ENCODE measurements at places on chromosomes 5 and 9.

GRCh38 chr5:136364307-136364706 is 1.0 kb downstream of the TRPC7 start:
- DNase-seq, result no peak

DNA sequence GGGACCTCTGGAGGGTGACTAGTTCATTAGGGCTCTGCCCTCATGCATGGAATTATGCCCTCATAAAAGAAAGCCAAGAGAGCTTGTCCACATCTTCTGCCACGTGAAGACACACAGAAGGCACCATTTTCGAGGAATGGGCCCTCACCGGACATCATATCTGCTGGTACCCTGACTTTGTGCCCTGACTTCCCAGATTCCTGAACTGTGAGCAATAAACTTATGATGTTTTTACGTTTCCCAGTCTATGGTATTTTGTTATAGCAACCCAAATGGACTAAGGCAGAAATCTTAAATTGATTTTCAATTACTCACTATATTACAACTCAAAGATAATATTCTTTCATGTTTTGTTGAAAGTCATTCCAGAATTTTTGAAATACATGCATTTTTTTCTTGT is 163.8 kb upstream of the PAPPA start:
- DNase-seq, result no peak

DNA sequence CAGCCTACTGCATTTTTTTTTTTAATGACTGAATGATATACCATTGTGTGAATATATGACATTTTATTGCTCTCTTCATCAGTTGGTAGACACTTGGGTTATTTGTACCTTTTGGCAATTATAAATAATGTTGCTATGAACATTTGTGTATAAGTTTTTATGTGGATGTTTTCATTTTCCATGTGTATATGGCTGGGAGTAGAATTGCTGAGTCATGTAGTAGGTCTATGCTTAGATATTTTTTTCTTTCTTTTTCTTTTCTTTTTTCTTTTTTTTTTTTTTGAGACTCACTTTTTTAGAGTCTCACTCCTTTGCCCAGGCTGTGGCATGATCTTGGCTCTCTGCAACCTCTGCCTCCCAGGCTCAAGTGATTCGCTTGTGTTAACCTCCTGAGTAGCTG is 32.9 kb upstream of the FAM120AOS start:
- DNase-seq, result no peak

GRCh38 chr5:153358315-153358976 is 132.0 kb upstream of the GRIA1 start:
- no peak for DNase-seq

DNA sequence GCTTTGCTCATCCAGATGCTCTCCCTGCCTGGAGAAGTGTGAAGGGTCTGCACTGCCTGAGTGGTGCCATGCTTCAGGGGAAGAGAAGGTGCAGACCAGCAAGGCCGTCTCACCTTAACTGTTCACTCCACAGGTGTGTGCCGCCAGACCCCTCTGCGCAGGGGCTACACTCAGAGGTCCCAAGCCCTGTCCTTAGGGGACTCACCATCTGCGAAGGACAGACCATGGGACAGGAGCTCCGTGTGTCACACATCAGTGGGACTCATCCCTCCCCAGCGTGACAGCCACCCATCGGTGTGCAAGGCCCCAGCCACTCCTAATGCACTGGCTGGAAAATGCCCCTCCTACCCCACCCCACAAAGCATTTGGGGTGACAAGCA is 142.9 kb downstream of the OLFM1 start:
- DNase-seq, result no peak

DNA sequence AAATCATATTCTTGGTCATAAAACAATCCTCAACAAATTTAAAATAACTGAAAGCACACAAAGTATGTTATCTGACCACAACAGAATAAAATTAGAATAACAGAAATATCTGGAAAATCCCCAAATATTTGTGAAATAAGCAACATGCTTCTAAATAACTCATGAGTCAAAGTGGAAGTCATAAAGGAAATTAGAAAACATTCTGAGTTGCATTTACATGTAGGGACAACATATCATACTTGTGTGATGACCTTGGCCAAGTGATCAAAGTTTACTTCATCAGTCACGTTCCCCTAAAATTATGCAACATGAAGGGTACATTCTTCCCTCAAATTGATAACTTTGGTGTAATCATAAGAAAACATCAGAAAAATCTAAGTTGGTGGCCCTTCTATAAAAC is 64.7 kb downstream of the CSF2 start:
- DNase-seq, result peak; percentile 35

- DNase-seq, result no peak
Measured at GRCh38 chr5:55960779-55961178, 34.0 kb downstream of the IL6ST start.

DNA sequence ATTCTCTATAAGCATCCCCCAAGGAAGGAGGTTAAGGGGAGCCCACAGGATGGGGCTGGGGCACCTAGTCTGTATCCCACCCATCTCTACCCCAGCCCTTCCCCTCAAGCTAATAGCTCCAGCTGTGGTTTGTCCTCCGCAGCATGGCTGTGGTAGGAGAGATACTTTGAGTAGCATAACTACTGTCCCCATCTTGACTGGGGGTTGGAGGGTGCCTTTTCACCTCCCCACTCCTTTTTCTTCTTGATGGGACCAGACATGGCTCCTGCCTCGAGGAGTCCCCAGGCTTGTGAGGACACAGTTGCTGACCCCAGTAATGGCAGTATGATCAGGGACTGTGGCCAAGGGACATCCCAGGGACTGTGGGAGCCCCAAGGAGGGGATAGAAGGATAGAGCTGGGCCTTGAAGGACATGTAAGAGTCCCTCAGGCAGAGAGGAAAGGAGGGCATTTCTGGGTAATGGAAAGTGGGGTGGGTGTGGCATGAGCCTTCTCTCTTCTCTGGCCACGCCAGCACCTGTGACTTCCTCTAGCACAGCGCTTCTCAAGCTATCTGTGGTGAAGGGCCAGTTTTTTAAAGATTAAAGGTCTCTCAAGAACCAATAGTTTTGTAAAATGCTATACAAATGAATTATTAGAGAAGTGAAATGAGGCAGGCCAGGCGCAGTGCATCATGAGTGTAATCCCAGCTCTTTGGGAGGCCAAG is 14.0 kb downstream of the OLFML2A start:
- no peak for DNase-seq

DNA sequence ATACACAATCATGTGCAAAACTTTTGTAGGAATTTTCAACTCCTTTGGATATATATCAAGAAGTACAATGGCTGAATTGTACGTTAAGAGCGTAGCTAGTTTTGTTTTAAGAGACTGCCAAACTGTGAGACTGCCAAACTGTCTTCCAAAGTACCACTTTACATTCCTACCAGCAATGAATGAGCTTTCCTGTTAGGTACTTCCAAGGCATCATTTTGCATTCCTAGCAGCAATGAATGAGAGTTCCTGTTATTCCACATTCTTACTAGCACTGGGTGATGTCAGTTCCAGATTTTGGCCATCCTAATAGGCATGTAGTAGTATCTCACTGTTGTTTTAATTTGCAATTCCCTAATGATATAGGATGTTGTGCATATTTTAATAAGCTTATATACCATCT is 219.3 kb downstream of the KCNN2 start:
- no peak for DNase-seq

Data from fibroblast of the conjunctiva (primary cell).